ENCODE measurements at places on chromosomes 3 and 15.
A peak's percentile ranks its signal among the peaks of the same experiment; 100 is the strongest.

- no peak for DNase-seq
Measured at GRCh38 chr15:89329329-89330084, 5.1 kb downstream of the POLG start.

GRCh38 chr15:66047321-66048024 lies 178.2 kb downstream of the RAB11A start:
- DNase-seq = no peak

DNA sequence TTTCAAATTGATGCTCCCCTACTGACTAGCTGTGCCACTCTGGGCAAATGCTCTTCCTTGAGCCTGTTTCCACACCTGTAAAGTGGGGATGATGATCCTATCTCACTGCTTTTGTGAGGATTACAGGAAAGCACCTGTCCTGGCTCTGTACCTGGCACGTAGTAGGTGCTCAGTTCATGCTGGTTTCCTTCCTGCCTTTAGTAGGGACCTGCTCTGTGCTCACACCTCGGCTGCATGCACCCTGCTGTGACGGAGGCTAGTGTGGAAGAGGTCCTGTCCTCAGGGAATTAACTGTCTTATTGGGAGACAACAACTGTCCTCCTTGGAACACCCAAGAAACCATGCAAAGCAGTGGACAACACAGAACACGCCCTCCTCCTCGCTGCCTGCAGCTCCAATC lies 61.8 kb downstream of the RPL39L start:
- DNase-seq = no peak

- no peak for DNase-seq
Measured at GRCh38 chr3:23395115-23395514, 192.0 kb downstream of the UBE2E2 start.

DNA sequence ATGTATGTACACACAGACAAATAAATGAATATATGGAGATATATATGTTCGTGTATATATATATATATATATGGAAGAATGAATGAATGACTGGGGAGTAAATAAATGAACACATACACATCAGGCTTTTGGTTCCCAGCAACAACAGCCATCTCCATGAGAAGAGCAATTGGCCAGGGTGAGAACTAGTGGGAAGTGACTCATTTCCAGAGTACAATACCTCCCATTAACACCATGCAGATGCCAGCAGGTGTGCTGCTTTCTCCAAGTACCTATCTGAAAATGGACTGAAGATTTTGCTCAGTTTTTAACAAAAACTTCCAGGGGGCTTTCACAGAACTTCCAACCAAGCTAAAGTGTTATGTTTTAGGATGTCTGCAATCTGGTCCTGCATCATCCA lies 179.8 kb upstream of the SLC2A2 start:
- DNase-seq = no peak

- no peak for DNase-seq
Measured at GRCh38 chr3:13008155-13008995, 64.9 kb downstream of the IQSEC1 start.

DNA sequence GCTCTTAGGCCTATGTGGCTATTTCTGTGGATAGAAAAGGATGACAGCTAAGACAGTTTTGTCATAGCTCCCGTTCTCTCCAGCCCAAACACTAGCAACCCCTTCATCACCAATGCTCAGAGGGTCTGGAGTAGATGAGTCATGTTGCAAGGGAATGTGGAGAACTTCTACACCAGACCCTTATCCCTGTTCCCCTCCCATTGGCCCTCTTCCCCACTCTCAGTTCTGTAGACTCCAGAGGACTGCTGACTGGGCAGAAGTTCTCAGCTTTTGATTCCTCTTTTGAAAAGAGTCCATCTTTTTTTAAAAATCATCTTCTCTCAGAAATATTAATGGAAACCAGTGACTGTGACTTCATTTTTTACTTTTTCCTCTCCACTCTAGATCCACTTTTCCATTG lies 2.4 kb upstream of the MYZAP start:
- no peak for DNase-seq

DNA sequence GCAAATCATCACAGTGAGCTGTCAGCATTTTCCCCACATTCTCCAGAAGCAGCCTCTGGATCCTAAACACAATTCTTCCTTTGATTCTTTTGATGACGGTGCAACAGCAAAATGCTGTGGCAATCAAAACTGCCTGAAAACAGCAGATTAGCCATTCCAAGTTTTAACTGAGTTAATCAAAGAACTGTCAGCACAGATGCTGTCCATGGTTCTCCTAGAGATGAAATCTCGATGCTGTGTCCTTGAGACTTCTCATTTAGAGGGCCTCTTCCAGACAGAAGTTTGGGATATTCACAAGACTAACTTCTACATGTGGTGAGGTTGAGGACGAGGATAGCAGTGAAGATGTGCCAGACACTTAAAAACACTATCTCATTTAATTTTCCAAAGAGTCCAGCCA lies 50.4 kb upstream of the GYG1 start:
- DNase-seq = no peak

- no peak for DNase-seq
Measured at GRCh38 chr3:140470962-140471361, 206.9 kb upstream of the TRIM42 start.

- no peak for DNase-seq
Measured at GRCh38 chr15:70016511-70016994, 81.2 kb downstream of the TLE3 start.

DNA sequence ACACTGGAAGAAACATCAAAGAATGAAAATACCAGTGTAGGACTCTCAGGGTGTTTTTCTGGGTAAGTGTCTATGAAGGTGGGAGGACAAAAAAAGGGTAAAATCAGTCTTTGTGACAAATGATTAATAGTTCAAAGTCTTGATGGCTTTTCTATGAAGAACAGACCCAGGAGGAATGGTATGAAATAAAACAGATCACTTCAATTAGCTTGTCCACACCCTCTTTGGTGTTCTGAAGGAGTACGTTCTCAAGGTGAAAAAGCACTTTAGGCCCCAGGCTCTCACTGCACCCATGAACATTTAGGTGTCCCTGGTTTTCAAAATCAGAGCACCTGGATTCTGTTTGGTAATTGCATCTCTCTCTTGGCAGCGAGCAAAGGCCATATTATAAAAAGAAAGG lies 383.6 kb upstream of the NR2F2 start:
- DNase-seq = no peak

DNA sequence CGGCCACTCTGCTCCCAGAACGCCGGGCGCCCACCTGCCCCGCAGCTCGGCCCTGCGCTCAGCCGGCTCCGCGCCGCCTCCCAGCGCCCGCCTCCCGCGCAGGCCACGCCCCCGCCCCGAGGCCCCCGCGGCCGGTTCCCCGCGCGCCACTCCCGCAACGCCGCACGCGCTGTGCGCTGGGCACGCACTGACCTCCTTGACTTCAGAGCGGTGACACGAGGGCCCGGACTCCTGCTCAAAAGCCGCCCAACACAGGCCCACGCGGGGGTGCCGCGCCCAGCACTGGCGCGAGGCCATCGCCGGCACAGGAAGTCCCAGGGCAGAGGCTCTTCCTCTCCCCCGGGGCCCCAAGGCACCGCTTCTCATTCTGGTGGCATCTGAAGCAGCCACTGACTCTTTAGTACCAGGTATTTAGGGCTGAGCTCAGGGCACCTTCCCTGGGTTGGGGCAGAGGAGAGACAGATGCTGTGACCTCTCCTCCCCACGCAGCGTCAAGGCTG lies 12.4 kb downstream of the TNK2 start:
- peak; percentile 58 for DNase-seq

DNA sequence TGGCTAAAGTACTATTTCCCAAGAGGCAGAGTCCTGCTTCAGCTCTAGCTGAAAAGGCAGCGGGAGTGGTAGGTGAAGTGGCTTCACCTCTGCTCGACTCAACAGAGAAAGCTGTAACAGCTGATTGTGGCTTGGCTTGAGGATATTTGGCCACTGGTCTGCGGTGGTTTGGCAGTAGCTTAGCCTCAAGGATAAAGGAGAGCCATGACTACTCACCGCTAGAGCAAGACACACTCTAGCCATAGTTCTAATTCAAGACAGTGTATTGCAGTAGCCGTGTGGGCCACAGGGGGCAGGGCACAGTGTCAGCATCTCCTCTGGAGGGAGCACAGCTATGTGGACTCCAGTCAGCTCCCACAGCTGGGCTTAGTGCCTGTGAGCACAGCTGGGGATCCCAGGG lies 23.5 kb downstream of the TPRG1 start:
- no peak for DNase-seq

DNA sequence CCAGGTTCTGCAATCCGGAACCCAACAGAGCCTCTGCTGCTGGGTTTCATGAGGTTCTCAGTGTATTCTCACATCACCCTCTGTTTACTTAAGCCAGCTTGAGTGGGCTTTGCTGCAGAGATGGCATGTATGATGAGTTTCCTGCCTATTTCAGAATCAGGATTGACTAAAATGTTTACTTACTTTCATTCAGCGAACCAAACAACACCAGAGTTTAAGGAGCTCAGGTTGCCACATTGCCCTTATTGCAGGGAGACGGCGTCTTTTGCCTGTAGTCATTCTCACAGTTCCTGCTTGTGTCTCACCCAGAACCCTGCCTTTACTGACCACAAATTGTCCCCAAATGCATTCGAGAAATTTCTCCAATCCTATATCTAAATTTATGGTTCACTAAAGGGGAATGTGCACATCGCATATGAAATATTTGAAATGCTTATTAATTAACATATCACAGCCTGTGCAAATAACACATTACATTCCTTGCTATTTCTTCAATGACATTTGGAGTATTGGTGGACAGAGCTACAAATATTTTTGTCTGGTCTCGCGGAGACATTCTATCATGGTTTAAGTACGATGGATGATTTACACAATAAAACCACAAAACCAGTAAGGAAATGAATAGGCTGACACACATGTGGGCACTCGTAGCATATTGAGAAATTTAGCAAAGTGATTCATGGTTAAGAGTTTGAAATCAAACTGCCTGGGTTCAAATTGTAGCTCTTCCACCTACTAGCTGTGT lies 377.2 kb upstream of the CFAP20DC start:
- DNase-seq = no peak

GRCh38 chr3:150243466-150243865 lies 164.6 kb upstream of the TSC22D2 start:
- DNase-seq = no peak

GRCh38 chr3:16295298-16295890 lies 30.4 kb downstream of the OXNAD1 start:
- no peak for DNase-seq

DNA sequence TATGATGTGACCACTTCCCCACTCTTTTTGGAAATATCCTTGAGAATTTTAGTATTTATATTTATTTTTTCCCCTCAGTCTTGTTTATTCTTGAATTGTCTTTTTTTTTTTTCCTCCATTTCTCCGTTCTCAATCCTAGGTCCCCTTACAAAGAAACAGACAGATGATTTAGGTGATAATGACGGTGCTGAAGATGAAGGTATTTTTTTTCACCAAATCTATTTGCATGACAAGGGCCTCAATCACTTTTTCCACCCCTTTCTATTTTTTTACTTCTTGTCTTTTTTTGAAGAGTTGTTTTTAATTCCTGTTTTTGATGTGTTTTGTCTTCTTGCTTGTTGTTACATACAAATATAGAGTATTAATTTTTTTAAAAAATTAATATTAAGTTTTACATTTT lies 402.6 kb downstream of the NLGN1 start:
- no peak for DNase-seq

GRCh38 chr3:157232141-157232540 lies 72.2 kb upstream of the CCNL1 start:
- no peak for DNase-seq

- DNase-seq = no peak
Measured at GRCh38 chr3:19702416-19703078, 231.5 kb downstream of the EFHB start.

DNA sequence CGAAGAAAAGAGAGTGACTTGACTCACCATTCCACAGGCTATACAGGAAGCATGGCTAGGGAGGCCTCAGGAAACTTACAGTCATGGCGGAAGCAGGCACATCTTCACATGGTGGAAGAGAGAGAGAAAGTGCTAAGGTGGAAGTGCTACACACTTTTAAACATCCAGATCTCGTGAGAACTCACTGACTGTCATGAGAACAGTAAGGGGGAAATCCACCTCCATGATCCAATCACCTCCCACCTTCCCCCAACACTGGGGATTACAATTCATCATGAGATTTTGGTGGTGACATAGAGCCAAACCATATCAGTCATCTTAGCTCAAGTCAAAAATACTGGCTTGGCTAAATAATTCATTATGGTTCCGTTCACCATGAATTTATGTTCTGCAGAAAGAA lies 45.3 kb upstream of the NEDD4 start:
- DNase-seq = no peak

DNA sequence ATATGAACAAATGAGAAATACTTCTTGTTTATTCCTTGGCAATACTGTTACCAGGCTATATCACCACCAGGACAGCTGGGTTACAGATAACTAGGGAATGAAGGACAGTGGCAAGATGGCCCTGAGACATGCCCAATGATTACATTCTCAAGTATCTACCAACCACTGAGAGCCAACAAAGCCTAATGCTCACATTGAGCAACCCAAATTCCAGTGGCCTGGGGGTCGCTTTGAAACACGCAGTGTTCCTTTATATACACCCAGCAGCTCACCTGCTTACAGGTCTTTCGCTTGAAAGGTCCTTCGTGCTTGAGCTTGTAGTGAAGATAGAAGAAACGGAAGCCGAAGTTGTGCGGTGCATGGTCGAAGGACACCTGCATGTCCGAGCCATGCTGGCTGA lies 45.1 kb downstream of the SPATA12 start:
- DNase-seq = no peak

DNA sequence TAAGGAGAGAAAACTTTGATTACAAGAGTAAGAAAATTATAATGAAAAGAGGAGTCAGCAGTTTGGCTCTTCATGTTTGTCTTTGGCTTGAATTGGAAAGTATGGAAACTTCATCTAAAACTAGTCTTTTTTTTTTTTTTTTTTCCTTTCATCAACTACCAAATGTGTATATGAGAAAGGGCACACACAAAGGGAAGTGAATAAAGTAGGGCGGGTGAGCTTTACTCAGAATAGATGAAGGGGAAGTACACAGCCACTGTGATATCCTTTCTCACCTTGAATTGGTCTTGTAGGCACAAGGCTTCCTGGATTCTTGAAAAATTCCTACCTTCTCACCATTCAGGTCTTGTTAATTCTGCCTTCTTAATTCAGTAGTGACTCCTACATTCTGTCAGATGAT lies 652.3 kb upstream of the KCNMB2 start:
- DNase-seq = no peak

DNA sequence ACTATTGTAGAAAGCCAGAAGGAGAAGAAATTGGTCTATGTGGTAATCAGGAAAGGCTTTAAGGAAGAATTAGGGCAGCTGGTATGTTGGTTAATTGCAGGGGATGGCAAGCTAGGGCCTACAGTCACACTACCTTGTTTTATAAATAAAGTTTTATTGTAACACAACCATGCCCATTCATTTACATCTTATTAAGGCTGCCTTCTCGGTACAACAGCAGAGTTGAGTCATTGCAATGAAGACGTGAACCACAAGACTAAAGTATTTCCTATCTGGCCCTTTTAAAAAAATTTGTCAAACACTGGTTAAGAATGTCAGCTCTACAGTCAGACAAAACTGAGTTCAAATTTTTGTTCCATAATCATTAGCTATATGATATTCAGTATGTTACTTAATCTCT lies 8.3 kb downstream of the SERPINI1 start:
- DNase-seq = no peak
